Stimulated activated CD4-positive, alpha-beta T cell treated with anti-CD3 and anti-CD28 coated beads, Interleukin-1b, Interleukin-23, amount 100 ng/mL, for 1 hour (primary cell): ENCODE measurements at places on chromosomes 5 and 9.

DNA sequence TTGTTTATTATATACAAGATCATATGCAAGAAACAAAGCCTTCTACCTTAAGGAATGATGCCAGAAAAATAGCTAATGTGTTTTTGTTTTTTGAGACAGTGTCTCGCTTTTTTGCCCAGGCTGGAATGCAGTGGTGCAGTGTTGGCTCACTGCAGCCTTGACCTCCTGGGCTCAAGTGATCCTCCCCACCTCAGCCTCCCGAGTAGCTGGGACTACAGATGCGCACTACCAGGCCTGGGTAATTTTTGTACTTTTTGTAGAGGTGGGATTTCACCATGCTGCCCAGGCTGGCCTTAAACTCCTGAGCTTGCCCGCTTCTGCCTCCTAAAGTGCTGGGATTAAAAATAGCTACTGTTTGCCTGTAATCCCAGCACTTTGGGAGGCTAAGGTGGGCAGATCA is 15.1 kb downstream of the ERCC6L2 start:
- no peak for DNase-seq

DNA sequence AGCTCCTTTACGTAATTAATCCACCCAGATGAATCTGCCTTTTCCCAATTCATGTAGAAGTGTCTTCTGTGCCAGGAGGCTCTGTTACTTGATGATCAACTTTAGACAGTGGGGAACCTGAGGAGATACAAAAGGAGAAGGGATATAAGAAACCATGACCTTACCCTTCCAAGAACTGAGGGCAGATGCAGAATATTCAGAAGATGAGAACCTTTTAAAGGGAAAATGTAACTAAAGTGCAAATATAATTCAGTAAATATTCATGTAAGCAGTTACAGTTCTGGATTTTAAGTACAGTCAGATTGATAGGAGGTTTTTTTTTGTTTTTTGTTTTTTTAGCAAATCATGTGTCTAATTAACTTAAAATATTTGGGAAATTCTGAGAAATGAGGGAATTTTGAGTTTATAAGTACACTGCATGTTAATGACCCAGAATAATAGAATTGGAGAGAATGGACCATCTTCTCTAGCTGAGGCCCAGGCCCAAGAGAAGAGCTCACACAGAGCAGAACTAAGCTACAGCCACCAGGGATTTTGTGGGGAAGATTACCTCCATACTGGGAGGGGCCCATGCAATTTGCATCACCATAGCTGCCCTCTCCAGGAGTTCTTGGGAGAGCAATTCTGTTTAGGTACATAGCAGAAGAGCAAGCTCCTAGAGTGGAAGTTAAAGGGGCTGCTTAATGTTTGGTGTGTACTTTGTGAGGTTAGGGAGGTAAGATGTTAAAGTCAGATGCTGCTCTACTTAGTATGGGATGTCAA is 61.5 kb downstream of the SV2C start:
- no peak for DNase-seq

DNA sequence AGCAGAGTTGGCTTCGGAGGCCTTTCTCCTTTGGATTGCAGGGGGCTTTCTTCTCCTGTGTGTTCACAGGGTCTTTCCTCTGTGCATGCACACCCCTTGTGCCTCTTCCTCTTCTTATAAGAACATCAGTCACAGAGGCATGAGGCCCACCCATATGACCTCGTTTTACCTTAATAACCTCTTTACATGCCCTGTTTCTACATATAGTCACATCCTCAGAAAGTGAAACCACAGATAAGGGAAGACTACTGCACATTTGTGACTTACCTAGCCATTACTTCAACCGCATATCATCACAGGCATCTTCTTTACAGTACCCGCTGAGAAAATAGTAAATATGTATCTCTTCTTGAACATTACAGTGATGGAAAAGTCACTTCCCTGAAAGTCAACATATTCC is 204.9 kb upstream of the TARS1 start:
- DNase-seq: no peak

DNA sequence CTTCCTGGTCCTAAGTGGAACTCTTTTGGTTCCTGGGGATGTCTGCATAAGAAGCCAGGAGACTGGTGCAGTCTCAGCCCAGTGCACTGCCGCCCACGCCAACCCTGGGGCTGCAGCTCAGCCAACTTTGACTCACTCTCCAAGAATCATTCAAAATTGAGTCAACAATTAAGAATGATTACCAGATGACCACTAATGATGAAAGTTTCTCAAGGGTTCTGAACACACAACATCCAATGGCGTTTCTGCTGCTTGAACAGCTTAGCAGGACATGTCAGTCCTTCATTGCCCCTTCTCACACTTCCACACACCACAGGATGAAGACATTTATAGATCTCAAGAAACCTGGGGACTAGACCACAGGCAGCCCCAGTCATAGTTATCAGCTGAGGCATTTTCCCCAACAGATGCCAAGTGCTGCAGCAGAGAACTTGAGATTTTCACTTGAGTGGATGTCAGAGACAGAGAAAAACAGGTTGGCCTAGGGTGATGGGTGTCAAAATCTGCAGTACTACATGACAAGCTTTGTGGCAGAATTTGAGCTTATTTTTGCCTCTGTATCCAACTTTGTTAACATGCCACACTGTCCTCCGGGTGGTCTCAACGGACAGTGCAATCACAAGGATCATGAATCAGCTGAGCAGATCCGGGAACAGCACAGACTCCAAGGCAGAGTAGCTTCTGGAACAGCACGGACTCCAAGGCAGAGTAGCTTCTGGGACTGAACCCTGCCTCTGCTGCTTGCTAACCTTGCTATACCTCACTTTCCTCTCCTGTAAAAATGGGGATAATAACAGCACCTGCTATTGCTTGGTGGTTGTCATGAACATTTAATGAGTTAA is 356.1 kb downstream of the SPOCK1 start:
- DNase-seq: no peak

GRCh38 chr5:78624011-78624541 is 24.5 kb downstream of the LHFPL2 start:
- DNase-seq: no peak

- no peak for DNase-seq
Measured at GRCh38 chr5:181164076-181164952, 16.9 kb downstream of the OR2V2 start.

DNA sequence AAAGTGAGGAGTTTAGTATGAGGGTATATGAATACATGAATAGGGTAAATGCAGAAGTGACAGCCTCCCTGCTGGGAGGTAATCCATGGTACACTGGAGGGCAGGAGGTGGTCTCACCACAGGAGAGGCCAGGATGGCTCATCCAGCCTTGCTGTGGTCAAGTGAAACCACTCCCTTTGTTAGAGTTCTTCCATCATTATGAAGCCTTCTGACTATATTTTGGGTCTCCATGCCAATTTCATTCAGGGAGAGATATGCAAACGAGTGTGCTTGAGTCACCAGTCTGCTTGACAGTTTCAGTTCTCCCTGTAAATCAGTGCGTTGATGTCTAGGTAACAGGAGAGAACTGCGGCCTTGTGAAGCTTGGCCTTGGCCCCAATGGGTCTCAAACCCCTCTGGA is 16.4 kb downstream of the PPP3R2 start:
- DNase-seq: no peak

- DNase-seq: no peak
Measured at GRCh38 chr5:135383803-135384495, 15.1 kb downstream of the MACROH2A1 start.

GRCh38 chr9:110801426-110801825 is 132.8 kb downstream of the MUSK start:
- no peak for DNase-seq

GRCh38 chr9:27771803-27772545 is 198.7 kb upstream of the C9orf72 start:
- DNase-seq: no peak

DNA sequence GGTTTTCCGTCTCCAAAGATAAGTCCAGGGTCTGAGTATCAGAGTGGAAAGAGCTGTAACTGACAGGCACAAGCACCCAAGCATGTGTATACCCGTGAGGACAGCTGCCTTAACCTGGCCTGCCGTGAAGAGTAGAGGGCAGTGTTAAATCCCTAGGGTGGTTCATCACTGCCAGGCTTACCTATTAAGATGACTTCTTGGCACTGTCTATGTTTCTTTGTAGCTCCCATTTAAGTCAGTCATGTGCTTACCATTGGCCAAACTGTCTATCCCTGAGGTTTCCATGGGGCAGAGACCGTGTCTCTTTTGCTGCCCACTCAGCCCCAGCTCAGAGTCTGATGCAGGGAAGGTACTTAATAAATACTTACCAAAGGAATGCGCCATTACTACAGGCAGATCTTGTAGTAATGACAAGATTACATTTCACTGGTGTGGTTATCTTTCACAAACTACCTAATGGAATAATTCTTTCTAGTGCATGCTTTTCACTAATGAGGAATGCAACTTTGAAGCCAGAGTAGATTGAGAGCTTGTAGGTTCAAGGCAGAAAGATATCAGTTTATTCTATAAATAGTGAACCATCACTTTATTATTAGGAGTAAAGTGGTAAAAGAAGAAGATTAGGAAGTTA is 64.2 kb downstream of the SNX24 start:
- no peak for DNase-seq

DNA sequence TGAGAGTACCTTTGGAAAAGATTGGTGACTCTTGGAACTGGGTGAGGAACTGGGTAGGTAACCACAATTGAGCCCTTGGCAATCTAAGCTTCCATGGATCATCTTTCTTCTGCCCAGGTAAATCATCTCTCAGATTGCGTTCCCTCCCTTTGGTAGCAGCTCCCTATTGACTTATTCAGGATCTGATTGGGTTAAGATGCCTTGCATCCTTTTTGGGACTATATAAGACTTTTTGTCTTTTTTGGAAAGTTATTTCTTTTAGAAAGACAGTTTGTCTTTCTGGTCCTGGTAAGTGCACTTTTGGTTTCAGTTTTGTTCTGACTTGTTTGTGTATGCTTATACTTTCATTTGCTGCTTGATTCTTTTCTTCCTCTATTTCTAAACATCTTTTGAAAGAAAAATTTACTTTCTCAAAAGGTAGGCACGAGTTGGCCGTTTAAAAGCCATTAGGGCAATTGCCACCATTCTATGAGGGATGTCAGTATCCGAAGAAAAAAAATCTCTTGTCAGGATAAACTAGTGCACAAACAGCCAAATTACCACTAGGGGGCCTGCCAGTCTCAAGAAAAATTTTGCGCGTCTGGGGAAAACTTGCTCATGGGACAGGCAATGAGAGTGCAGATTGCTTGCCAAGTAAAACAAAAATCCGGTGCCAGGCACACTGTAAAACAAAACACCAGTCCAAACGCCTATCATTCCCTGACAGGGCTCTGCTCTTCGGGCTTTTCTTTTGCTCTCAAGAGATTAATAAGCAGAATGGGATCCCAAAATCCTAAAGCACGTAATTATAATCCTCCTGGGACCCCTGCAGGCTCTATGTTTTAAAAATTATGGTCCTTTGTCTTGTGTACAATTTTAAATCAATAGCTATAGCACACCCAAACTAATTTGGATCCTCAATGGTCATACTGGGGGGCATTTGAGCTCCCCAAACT is 12.8 kb downstream of the OR1J1 start:
- DNase-seq: peak; percentile 41
